GM12878 (cell line): ENCODE measurements at places on chromosomes 2 and 18. TPM values are rescaled to one million over a fixed set of nuclear protein-coding genes. Genes with fewer than 3 reads are reported as not detected.
A peak's percentile ranks its signal among the peaks of the same experiment; 100 is the strongest.

DNA sequence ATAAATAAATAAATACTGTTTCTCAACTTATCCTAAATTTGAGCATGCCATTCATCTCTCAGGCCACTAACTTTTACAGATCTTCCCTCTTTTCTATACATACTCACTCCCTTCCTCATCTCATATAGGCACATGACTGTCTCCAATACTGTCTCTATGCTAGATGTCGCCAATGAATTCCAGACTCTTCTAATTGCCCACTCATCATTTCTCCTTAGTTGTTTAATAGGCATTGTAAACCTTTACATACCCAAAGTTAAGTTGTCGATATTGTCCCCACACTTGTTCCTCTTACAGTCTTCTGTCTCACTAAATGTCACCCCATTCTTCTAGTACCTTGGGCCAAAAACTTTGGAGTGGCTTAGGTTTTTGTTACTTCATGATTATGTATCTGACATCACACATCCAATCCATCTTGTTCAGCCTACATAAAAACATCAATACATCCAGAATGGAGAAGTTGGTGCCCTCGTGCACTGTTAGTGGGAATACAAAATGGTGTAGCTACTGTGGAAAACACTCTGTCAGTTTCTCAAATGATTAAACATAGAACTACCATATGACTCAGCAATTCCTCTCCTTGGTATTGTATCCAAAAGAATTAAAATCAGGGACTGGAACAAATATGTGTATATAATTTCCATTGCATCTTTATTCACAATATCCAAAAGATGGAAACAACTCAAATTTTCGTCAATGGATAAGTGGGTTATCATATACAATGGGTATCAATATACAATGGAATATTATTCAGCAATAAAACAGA, 935.1 kb downstream of the SLC4A3 start:
- no peak overlapping the region for H3K4me3 ChIP-seq
- no peak for DNase-seq
- no peaks in the 10 kb centered on the region for H3K27me3 ChIP-seq
- no peaks in the 10 kb centered on the region for H3K4me1 ChIP-seq

- H3K36me3 ChIP-seq = no peaks in the 10 kb centered on the region
- no peaks in the 10 kb centered on the region for H3K4me1 ChIP-seq
- no peaks in the 10 kb centered on the region for H3K27me3 ChIP-seq
- no peak overlapping the region for H3K4me3 ChIP-seq
- no peak overlapping the region for H3K27ac ChIP-seq
- no peak for DNase-seq
Measured at GRCh38 chr2:40103163-40103562, 324.1 kb upstream of the THUMPD2 start.

DNA sequence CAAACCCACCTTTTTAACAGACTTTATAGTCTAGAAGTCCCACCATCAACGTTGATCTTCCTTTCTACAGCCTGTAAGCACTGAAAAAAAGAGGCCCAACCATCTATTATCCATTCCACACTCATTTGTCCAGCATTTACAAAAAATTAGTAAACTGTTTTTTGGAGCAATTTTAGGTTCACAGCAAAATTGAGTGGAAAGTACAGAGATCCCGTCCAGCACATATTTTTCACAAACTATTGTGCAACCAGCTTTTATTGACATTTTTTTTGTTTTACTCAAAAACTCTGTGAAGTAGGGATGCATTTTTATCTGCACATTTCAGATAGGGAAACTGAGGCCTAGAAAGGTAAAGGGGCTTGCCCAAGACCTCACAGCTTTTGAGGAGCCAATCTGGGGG, 68.6 kb downstream of the TNP1 start:
- H3K4me3 ChIP-seq = no peak overlapping the region
- no peak overlapping the region for H3K27ac ChIP-seq
- DNase-seq = no peak
- no peaks in the 10 kb centered on the region for H3K4me1 ChIP-seq
- no peaks in the 10 kb centered on the region for H3K36me3 ChIP-seq

DNA sequence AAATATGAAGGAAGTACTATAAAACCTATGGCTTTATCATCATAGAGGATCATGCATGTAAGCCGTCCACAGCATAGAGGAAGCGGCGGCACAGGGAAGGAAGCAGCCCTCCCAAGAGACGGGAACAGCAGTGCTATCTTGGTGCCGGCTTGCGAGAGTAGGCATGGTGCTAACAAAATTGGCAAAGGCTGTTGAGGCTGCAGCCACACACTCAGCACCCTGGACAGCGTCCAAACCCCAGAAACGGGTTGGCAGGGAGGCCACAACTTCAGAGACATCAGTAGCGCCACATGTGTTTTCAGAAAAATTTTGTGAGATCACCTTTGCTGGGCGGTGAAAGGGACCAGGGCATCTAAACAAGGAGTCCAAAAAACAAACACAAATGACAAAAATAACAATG, 37.7 kb downstream of the NETO1 start:
- H3K4me1 ChIP-seq = no peaks in the 10 kb centered on the region
- no peaks in the 10 kb centered on the region for H3K36me3 ChIP-seq
- H3K4me3 ChIP-seq = no peak overlapping the region

DNA sequence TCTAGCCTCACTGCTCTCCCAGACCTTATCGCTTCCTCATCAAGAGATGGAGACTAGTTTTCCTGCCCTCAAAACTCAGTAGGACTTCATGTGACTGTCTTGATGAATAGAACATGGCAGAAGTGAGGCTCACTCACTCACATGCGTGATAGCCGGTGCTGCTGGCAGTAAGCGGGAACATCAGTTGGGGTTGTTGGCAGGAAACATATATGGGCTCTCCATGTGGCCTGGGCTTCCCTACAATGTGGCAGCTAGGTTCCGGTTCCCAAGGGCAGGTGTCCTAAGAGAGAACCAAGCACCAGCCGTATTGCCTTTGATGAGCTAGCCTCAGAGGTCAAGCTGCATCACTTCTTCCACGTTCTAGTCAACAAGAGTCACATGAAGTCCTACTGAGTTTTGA, 15.2 kb upstream of the FAHD2A start:
- no peaks in the 10 kb centered on the region for H3K4me1 ChIP-seq
- no peak overlapping the region for H3K27ac ChIP-seq
- H3K4me3 ChIP-seq = no peak overlapping the region
- no peaks in the 10 kb centered on the region for H3K36me3 ChIP-seq
- H3K27me3 ChIP-seq = no peaks in the 10 kb centered on the region; the same call in none of the 2 replicates

DNA sequence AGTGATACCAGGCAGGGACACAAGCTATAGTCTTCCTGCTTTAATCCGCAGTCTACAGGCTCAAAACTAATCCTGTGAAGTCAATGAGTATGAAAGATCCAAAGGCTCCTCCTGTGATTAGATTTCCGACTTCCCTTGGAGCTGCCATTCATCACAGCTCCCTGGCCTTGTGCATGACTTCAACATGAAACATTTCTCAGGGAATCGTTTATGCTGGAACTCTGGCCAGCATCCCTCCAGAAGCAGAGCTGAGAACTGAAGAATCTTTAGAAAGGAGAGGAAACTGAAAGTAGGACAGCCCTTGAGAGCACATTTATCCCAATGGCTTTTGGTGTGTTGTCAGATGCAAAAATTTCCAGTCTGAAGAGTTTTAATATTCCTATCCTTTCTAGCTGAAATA, 84.3 kb upstream of the SESTD1 start:
- DNase-seq = no peak
- H3K4me3 ChIP-seq = no peak overlapping the region
- no peaks in the 10 kb centered on the region for H3K36me3 ChIP-seq
- peaks cover 6% of the 10 kb centered on the region; the same call in 1 of the 2 replicates for H3K4me1 ChIP-seq

DNA sequence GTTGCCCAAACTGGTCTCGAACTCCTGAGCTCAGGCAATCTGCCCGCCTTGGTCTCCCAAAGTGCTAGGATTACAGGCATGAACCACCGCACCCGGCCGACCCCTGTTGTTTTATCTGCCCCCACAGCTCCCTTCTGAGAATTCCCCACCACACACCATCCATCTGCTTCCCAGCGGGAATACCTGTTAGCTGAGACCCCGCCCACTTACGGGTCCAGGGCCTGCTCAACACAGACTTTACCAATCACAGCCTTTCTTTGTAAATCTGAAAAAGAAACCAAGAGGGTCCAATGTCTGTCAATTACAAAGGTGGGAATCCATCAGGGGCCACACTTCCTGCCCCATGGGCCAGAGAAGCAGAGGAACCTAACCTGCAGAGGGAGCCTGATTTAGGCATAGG, 14.2 kb upstream of the CABLES1 start:
- no peak overlapping the region for H3K4me3 ChIP-seq
- no peaks in the 10 kb centered on the region for H3K27me3 ChIP-seq
- H3K36me3 ChIP-seq = no peaks in the 10 kb centered on the region
- DNase-seq = no peak

DNA sequence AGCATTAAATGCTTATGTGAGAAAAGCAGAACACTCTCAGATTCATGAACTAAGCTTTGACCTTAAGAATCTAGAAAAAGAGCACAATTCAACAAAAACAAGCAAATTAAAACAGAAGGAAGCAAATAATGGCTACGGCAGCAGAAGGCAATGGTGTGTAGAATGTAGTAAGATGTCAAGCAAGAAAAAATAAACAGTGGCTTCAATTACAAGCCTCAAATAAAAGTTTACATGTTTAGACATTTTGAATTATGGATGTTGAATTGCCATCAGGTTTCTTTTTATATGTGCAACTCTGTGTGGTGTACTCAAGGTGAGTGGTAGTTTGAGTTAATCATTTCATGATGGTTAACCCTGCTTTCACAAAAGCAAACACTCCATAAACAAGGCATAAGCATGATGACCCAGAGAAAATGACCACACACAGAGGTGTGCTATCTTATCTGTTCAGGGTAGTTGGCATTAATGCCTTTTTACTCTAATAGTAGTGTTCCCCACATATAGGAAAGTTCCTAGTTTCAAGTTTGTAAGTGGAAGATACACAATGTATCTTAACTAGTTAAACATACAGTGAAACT, 207.1 kb downstream of the FIGN start:
- H3K27me3 ChIP-seq = no peaks in the 10 kb centered on the region
- no peak overlapping the region for H3K27ac ChIP-seq
- H3K36me3 ChIP-seq = no peaks in the 10 kb centered on the region
- no peak for DNase-seq
- no peak overlapping the region for H3K4me3 ChIP-seq

- no peaks in the 10 kb centered on the region for H3K27me3 ChIP-seq
- H3K4me3 ChIP-seq = no peak overlapping the region
- no peaks in the 10 kb centered on the region for H3K4me1 ChIP-seq
- DNase-seq = no peak
- H3K36me3 ChIP-seq = no peaks in the 10 kb centered on the region
Measured at GRCh38 chr18:9894454-9895068, 8.8 kb downstream of the TXNDC2 start.

- no peak overlapping the region for H3K4me3 ChIP-seq
- peaks cover 25% of the 10 kb centered on the region for H3K4me1 ChIP-seq
- H3K36me3 ChIP-seq = no peaks in the 10 kb centered on the region
- DNase-seq = no peak
Measured at GRCh38 chr18:46344416-46345180, 240.4 kb downstream of the HAUS1 start.

DNA sequence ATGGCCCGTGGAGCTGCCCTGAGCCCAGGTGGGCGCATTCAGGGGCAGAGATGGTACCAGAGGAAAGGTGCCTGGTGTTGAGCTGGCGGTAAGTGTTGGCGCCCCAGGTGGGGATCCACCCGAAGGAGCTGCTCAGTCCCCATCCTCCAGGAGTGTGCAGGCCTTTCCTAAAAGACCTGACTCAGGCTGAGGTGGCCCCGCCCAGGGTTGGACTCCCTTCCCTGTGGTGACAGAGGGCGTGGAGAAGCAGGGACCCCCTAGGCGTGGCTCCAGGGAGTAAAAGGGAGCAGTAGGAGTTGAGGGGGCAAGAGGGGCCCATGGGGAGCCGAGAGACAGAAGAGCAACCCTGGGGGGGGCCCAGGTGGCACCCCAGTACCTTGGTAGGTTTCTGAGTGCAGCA, 2.4 kb downstream of the OXER1 start:
- no peaks in the 10 kb centered on the region; the same call in 1 of the 2 replicates for H3K36me3 ChIP-seq
- H3K27ac ChIP-seq = no peak overlapping the region
- H3K4me3 ChIP-seq = no peak overlapping the region

DNA sequence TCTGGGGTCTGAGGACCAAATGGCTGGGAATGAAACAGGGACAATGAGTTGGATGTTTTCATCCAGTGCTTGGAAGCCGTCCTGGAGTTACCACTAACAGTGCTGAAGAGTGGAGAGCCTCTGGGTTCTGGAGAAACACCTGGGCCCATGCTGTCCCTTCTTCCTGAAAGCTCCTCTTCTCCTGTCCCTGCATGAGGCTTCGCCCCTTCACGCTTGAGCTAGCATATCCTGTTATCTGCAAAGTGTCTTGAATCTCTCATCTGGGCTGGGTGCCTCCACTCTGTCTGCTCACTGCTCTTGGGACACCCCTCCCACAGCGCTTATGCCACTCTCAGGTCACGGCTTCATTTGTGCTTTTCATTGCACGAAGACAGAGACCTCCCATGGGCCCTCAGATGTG, 154.5 kb downstream of the MYCN start:
- no peak for DNase-seq
- H3K4me1 ChIP-seq = no peaks in the 10 kb centered on the region
- H3K4me3 ChIP-seq = no peak overlapping the region
- H3K36me3 ChIP-seq = no peaks in the 10 kb centered on the region
- no peaks in the 10 kb centered on the region for H3K27me3 ChIP-seq

DNA sequence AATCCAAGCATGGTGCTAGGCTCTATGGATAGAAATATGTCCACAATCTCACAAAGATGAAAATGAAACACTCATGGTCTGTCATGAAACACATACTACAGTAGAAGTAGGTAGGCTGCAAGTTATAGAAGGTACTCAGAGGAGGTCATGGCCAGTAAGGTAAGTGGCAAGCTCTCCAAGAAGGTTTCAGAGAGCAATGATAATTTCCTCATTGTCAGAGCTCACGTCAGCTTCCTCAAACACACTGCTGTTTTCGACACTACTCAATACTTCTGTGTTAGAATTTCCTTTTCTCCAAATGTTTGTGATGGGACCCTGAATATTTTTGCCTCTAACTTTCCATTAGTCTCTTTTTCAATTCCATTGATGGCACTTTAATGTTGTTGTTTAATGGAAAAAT, 25.5 kb downstream of the CCDC141 start:
- peak overlapping the region; percentile 6; the same call in 1 of the 2 replicates for H3K27ac ChIP-seq
- H3K27me3 ChIP-seq = no peaks in the 10 kb centered on the region
- peaks cover 34% of the 10 kb centered on the region for H3K4me1 ChIP-seq
- H3K36me3 ChIP-seq = no peaks in the 10 kb centered on the region
- no peak for DNase-seq
- H3K4me3 ChIP-seq = no peak overlapping the region

GRCh38 chr2:83394134-83394904, 1064.8 kb downstream of the SUCLG1 start:
- H3K4me1 ChIP-seq = no peaks in the 10 kb centered on the region
- H3K27me3 ChIP-seq = no peaks in the 10 kb centered on the region
- no peak overlapping the region for H3K27ac ChIP-seq
- H3K4me3 ChIP-seq = no peak overlapping the region

DNA sequence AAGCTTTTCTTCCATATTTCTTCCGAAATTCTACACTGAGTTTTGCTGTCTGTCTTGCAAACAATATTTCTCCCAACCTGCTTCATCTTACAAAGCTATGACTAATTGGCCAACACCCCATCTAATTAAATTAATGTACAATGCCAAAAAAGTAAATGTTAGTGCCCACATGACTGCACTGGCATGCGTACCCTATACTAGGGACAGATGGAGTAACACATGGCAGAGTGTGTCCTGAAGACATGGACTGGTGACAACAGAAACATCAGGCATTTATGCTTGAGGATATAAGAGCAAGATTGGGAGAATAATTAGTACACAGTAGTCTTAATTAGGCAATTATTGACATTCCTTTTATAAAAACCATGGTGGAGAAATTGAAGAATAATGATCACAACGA, 66.8 kb downstream of the MREG start:
- H3K4me1 ChIP-seq = no peaks in the 10 kb centered on the region
- peaks cover 3% of the 10 kb centered on the region for H3K36me3 ChIP-seq
- no peak overlapping the region for H3K4me3 ChIP-seq

DLX1 gene
- total RNA-seq = not detected in 2 replicates

GLS gene
- 121 and 129 TPM in 2 replicates for total RNA-seq

RESP18 gene
- not detected in 2 replicates for total RNA-seq

RBM44 gene
- total RNA-seq = 0.56 and 0.98 TPM in 2 replicates
